Lung microvascular endothelial cell (primary cell): ENCODE measurements at places on chromosomes 1 and 21.

- no peak for DNase-seq
Measured at GRCh38 chr1:8152731-8153702, 126.9 kb upstream of the ERRFI1 start.

- peak; percentile 5 for DNase-seq
Measured at GRCh38 chr1:82273816-82274215, 473.1 kb downstream of the ADGRL2 start.

- DNase-seq: peak; percentile 92
Measured at GRCh38 chr1:153626904-153627714, at the start of gene S100A13. TSS of gene S100A13 (minus strand) at chr1:153627505. CDS start at chr1:153626472, 1,033 bp downstream.

- DNase-seq: no peak
Measured at GRCh38 chr1:207414606-207415108, 39.5 kb upstream of the CR2 start.

- DNase-seq: no peak
Measured at GRCh38 chr21:37711286-37711829, 204.9 kb downstream of the KCNJ6 start.
